ENCODE measurements at places on chromosomes 6 and 20.

DNA sequence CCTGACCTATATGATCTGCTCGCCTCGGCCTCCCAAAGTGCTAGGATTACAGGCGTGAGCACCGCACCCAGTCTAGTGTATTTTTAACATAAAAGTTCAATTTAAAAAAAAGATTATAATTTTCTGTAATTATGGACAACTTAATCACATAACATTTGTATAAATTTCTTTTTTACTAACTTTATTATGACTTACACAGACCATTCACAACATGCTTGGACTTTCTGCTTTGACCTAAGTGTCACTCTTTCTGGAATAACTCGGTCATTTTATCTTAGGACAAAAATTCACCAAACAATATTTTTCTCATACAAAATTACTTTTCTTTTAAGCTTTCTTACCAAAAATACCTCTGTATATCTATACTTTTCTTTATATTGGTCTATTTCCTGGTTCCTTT, 15.4 kb upstream of the IL22RA2 start:
- DNase-seq, result no peak

DNA sequence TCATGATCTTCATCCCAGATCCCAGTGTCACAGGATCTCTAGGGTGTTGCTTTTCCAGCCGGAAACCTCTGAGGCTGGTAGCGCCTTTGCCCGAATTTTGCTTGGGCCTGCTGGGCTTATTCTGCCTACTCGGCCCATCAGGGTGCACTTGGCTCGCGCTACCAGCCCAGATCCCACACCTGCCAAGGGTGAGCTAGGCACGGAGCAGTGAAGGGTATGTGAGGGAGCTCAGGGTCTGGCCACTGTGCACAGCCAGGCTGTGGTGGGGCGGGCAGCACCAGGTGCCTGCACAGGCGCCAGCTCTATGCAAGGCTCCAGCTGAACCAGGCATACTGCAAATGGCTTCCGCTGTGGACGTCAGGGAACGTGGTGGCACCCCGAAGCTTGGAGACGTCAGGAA, 693.4 kb upstream of the FLRT3 start:
- DNase-seq, result no peak

GRCh38 chr20:13825465-13825864, 40.6 kb downstream of the NDUFAF5 start:
- DNase-seq, result no peak

GRCh38 chr6:54020334-54020733, 90.9 kb upstream of the MLIP start:
- DNase-seq, result no peak

- no peak for DNase-seq
These were observed 3.3 kb downstream of the RMND1 start for GRCh38 chr6:151448623-151449022.

GRCh38 chr6:168211681-168212080, 107.9 kb downstream of the DACT2 start:
- DNase-seq, result no peak

GRCh38 chr6:20716865-20717264, 182.6 kb downstream of the CDKAL1 start:
- no peak for DNase-seq

GRCh38 chr20:19099596-19100545, 112.6 kb upstream of the SLC24A3 start:
- DNase-seq, result no peak

DNA sequence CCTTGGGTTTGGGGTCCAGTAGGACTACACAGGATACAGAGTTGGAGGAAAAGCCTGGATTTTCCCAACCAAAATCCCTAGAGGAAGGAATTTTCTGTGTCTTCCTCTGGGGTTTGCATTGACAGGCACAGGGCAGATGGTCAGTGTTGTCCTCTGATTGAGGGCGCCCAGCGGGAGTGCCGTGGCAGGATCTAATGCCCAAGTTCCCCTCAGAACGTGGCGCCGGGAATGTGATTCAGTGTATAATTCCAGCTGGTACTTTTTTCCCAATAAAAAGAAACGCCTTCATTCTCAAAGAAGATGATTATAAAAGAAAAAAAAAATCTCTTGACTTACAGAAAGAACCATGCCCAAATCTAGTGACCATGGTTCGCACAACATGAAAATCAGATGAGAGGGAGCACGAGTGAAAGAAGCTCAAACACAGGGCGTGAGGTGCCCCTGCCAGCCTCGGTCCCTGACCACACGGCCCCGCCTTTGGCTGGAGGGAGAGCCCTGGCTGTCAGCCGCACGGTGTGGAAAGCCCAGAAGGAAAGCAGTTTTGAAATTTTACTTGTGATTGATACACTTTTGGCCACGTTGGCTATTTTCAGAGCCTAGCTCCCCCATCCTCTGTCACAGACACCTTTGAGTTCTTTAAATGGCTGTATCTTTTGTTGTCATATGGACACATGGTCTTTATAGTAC, 31.6 kb downstream of the VEGFA start:
- no peak for DNase-seq

DNA sequence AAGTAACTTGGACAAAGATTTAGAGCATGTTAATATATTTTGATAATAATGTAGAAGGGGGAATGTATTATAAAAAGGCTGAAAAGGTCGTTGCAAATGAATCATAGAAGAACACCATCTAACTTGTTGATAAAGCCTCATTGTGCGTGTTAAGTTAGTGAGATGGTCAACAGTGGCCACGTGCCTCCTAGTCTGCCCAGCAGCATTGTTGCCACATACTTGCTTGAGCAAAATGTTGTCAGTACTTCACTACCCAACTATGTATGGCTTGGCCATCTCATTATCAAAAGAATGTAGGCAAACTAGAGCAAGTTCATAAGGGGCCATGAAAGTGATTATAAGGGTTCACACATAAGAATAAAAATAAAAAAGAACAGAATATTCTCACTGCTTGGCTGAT, 84.6 kb downstream of the PHACTR1 start:
- no peak for DNase-seq

GRCh38 chr6:136990754-136991153, 54.0 kb downstream of the IL20RA start:
- DNase-seq, result no peak

DNA sequence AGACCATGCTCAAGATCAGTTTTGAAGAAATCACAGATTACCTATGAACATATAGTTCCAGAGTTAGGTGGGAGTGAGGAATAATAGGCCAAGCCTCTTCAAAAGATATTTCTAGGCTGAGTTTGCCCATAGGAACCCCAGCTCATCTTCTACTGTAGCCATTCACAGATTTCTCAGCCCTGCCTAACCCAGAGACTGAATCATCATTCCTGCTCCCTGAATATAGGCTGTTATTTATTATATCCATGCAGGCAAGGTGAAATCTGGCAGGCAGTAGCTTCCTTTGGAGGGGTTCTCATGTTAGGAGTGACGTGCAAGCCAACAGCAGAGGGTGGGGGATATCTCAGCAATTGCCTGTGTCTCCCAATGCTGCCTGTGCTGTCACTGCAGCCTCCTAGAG, 25.6 kb upstream of the ADGRF4 start:
- DNase-seq, result no peak

- DNase-seq, result no peak
These were observed 52.5 kb downstream of the HLA-A start for GRCh38 chr6:29994826-29995225.

DNA sequence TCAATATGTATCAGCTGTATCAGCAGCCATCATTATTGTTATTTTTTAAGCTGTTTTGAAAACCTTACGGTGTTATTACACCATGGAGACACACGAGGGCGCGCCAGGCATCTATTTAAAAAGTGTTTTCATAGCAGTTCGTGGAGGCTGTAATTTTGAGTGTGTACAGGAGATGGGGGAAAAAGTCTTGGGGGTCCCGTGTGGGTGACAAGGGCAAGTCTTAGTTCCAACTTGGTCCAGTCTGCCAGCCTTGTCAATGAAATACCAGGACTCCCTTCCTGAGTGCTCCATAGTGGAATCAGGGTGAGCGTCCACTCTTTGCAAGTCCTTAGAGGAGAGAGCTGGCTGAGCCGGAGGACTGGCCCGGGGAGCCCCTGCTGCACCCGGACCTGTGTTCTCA, 43.3 kb downstream of the SLC2A10 start:
- DNase-seq, result no peak

DNA sequence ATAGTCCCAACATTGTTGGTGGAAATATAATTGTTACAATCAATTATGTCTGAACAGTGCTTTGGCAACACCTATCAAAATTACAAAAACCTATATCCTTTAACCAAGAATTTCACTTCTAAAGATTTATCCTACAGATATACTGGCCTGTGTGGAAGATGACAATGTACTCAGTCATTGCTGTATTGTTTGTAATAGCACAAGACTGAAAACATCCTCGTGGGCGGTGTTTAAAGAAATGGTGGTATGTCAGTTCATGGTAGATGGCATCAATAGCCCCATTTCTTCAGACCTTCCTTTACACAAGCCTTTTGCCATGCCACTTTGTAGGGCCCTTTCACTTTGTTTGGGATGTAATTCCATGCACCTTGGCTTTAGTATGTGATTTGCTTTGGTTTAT, 9.8 kb upstream of the TPBG start:
- no peak for DNase-seq

GRCh38 chr6:4565301-4566250, 210.6 kb upstream of the CDYL start:
- no peak for DNase-seq

GRCh38 chr6:122753688-122754056, 25.8 kb upstream of the FABP7 start:
- no peak for DNase-seq

DNA sequence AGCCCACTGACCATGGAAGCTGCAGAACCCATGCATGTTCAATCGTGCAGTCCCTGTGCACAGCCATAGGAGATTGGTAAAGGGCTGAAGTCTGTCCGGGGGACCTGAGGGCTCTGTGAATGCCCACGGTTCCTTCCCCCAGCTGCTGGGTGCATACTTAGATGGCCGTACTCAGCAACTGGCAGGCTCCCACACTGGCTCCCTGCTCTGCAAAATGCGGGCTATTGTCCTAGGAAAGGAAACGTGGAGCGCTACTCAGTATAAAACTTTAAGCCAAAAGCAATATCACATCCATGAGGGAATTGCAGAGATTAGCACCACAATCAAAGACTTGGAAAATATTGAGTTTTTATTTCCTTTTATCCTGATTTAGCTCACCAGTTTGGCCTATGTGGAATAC, 202.0 kb downstream of the WDR27 start:
- no peak for DNase-seq

- DNase-seq, result no peak
These were observed 12.4 kb downstream of the SERINC1 start for GRCh38 chr6:122459240-122459639.

DNA sequence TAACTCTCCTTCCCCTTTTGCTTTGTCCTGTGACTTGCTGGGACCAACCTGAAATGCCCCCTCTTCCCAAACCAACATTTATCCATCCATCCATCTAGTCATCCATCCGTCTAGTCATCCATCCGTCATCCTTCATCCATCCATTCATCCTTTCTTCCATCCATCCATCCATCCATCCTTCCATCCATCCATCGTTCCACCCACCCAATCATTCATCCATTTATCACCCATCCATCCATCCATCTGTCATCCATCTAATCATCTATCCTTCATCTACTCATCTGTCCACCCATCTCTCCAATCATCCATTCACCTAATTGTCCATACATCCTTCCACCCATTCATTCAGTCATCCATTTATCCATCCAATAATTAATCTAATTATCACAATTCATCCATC, 92.7 kb downstream of the EDN3 start:
- no peak for DNase-seq

DNA sequence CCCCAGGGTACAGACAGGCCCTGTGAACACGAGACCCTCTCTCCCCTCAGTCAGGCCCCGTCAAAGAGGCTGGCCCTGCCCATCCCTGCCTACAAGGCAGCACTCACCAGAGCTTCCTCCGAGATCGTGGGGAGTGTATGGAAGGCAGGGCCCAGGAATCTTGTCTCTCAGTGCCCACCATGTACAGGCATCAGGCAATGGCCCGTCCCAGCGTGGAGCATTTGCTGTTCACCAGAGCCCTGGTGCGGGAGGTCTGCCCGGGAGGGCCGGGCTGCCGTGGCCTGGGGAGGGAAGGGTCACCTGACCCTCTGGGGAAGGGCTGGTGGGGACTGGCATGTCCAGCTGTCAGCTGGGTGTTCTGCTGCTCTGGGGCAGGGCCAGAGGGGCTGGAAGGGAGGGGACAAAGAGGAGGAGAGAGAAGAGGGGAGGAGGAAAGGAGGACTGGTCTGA, at the start of gene IP6K3:
Gene IP6K3, minus strand, starts transcription at position 255 of the 450 bp plus-strand sequence. CDS start 11,429 bp downstream, outside the sequence.
- no peak for DNase-seq

- no peak for DNase-seq
These were observed 1.9 kb upstream of the TBX18 start for GRCh38 chr6:84766118-84766798.

GRCh38 chr6:12516070-12516469, 200.5 kb upstream of the PHACTR1 start:
- DNase-seq, result no peak

DNA sequence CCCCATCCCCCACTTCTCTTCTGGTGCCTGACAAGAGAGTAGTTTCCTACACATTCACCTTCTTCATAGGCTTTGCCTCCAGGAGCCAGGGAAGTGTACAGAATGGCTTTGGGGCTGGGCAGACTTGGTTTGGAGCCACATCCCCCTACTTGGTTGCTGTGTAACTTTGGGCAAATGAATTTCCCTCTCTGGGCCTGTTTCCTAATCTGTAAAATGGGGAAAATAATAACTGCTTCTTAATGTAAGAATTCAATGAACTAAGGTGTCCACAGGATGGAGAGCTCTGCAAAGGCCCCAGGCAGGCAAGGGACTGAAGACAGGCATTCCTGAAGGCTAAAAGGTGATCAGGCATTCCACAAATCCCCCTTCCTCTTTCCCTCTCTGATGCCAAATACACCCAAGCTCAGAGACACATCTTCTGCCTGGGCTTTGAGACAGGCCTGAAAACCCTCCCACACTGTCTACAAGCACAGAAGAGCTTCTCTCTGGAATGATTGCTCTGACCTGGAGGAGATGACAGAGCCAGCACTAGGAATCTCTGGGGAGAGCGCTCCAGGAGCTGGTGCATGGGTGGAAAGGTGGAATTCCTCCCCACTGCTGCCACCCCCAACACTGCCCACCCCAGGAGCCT, 6.9 kb upstream of the C20orf203 start:
- no peak for DNase-seq

DNA sequence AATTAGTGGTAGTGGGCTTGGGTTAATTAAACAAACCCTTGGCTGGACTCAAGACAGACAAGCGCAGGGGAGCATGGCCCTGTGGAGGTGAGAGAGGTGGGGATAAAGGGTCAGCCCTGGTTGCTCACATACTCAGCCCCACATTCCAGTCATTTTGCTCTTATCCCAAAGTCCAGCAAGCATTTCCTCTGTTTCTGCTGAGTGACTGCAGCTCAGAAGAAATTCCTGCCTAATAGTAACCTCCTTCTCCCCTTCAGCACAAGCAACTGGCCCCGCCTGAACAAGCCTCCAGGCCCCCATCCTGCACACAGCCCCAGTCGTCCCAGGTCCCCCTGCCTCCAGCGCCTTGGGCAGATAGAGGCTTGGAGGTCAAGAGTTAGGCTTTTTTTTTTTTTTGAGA, 3.6 kb upstream of the TFEB start:
- no peak for DNase-seq

Measured in keratinocyte (primary cell).